Daoy (cell line): ENCODE measurements at places on chromosomes 3 and 15.

DNA sequence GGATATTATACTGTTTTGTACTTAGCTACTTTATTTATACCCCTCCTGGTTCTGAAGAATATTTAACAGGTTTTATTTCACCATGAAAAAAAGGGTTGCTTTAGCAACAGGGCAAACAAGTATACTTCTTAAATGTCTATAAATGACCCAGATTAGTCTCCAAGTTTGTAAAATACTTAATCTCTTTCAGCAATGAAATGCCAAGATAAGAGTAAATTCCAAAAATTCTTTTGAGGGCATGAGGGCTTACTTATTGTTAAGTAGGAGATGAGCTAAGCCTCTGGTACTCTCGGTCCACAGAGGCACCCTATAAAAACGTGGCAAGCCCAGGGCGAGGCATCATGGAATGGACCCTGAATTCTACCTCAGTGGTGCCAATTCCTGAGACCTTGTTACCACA lies 264.8 kb upstream of the NSMCE3 start:
- DNase-seq = no peak

DNA sequence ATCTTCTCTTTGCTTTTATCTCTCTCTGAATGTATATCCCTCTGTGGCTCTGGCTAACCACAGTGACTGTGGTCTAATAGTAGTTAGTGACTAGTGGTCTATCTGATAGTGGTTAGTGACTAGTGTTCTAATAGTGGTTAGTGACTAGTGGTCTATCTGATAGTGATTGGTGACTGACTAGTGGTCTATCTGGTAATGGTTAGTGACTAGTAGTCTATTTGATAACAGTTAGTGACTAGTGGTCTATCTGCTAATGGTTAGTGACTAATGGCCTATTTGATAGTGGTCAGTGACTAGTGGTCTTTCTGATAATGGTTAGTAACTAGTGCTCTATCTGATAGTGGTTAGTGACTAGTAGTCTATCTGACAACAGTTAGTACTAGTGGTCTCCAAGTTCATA lies 110.5 kb downstream of the MDFIC2 start:
- DNase-seq = no peak

- DNase-seq = peak; percentile 70
Measured at GRCh38 chr3:195907934-195908693, at the start of gene TNK2. Gene TNK2 (minus strand): TSS chr3:195908551. CDS start chr3:195888588, 19,963 bp downstream.

- no peak for DNase-seq
Measured at GRCh38 chr3:45741742-45742460, 52.7 kb downstream of the SACM1L start.

GRCh38 chr3:45655906-45656305 lies 33.3 kb upstream of the SACM1L start:
- DNase-seq = no peak

DNA sequence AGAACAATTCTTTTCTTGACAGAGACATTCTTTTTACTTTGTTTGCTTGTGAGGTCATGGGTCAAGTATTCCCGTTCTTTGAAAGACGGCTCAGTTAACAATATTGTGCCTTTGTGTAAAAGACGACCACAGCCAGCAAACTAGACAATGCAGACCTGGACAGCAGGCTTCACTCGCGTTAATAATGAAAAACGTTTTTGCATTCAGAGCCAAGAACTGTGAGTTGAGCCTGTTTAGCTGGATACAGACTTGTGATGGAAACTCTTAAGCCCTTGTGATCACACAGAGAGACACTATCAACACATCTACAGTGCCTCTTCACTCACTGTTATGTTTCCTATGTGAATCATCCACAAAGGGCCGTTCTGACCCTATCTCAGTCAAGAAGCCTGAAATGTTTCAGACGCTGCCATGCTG lies 37.3 kb upstream of the CMTM7 start:
- no peak for DNase-seq

DNA sequence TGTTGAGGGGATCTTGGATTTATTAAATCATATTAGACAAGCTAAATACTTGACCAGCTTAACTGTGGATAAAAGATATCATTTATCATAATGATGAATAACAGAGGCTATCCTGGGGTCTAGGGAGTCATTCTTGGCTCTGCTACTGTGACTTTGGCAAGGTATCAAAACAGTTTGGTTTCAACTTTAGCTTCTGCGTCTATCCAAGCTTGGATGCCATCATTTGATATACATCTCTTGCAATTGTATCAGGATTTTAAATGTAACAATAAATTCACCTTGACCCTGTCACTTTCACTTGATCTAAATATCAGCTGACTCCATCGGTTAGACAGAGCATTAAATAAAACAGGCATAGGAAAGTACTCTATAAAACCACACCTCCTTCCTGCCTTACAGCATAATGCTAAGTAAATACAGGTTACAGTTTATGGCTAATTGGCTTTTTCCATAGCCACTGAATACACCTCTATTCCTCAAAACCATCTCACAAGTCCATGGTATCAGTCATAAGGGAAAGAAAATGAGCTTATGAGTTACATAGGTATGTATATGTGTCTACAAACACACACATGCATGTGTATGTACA lies 262.9 kb downstream of the CTNNB1 start:
- DNase-seq = no peak

DNA sequence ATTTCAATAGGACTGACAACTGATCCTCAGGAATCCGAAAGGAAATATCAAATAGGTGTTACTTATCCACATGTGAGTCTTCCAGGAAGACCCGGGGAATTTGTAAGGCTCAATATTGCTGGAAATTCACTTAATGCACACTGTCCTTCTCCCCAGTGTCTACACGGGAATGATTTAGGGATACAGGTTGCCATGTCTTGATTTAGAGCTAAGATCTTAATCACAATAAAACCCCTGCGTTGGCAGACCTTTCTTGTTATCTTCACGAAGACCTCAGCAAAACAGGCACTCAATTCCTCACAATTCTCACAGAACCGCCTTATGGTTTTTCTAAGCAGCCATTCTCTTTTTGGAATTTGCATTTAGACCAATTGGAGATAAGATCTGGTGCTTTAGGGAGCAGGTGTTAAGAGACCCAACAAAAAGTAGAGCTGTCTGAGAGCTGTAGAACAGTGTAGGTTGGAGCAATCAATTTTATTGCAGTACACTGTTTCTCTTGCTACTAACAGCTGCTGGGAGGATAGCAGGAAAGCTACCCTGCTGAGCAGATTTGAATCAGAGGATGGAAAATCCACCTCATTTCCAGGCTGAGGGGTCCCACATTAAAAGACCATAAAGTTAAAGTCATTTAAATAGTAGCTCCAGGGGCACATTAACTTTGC lies 925.7 kb downstream of the EPHA3 start:
- no peak for DNase-seq

GRCh38 chr15:95162069-95162468 lies 930.7 kb downstream of the MCTP2 start:
- no peak for DNase-seq

- no peak for DNase-seq
Measured at GRCh38 chr15:89806210-89806558, 8.5 kb downstream of the ANPEP start.

DNA sequence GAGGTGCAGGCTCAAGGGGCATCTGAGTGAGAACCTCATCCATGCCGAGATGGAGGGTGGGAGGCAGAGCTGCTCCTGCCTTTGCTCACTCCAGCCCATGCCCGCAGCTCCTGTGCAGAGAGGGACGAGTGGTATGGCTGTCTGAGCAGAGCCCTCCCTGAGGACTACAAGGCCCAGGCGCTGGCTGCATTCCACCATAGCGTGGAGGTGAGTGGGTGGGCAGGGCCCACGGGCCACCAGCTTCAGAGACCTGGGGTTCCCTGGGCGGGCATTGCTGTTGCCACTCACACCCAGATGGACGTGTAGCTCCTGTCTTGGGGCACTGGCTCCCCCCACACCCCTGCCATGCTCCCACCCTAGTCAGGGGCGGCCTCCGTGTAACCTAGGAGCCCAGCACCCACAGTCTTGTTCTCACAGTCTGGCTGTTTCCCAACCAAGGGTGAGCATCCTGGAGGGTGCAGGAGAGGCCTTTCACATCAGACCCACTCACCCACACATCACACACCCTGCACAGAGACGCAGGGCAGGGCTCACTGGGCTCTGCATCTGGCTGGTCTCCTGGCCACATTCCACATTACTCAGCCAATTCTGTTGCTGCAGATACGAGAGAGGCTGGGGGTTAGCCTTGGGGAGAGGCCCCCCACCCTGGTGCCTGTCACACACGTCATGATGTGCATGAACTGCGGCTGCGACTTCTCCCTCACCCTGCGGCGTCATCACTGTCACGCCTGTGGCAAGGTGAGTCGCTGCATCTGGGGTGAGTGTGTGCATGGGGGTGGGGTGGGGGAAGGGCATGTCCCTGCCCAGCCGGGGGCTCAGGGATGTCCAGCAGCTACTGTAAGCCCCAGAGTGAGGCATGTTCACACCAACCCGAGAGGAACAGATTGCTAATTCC lies 25.3 kb upstream of the NR2C2 start:
- peak; percentile 30 for DNase-seq

- no peak for DNase-seq
Measured at GRCh38 chr3:14521611-14522010, 18.5 kb downstream of the GRIP2 start.

DNA sequence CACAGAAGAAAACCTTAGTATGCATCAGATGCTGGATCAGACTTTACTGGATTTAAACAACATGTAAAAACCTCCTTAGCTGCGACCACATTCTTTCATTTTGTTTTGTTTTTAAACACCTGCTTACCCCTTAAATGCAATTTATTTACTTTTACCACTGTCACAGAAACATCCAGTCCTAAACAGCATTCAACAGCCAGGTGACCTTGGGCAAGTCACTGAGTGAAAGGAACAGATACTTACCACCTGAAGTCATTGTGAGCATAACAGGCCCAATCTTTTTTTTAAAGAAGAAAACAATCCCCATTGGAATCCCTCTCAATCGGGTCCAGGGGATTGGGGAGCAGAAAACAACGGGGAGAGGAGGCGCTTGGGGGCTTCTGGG lies 390 bp downstream of the STARD5 start:
- no peak for DNase-seq

GRCh38 chr15:37015451-37015850 lies 84.9 kb downstream of the MEIS2 start:
- DNase-seq = no peak

- DNase-seq = no peak
Measured at GRCh38 chr3:100880072-100880471, 113.1 kb downstream of the ABI3BP start.

- DNase-seq = peak; percentile 88
Measured at GRCh38 chr15:48645558-48646330, at the start of gene FBN1. Gene FBN1 (minus strand): TSS chr15:48645709. CDS start chr15:48644769, 940 bp downstream.

- DNase-seq = peak; percentile 7
Measured at GRCh38 chr3:167406876-167407492, 26.9 kb upstream of the ZBBX start.

DNA sequence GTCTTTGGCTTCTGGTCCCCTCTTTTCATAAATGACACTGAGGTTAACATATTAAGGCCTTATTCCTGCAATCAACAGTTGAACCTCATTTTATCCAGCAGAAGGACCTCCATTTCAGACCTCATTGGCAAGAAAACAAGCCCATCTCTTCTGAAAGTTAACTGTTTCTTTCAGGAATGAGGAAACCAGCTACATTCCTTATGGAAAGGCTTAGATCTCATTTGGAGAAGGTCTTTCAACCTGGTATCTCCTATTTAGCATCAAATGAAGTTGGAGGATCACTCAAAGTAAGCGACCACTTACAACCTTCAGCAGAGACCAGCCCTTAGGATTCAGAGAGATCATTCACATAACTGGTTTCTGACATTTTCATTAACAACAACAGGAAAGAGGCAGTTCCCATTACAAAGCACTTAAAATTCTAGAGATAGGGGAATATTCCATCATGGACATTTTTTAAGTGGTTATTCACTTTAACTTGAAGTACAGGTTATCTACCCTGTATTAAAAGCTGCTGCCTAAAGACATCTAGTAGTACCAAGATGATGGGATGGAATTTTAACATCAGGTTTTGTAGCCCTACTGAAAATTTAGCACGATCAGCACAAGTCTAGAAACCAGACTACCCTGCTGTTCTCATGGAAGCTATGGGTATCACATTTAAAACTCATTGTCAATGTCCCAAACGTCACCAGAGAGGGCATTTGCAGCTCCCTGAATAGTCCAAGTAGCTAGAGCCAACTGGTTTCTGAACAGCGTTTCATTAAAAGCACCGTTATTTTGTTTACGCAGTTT lies 30.4 kb downstream of the TFRC start:
- DNase-seq = no peak

- no peak for DNase-seq
Measured at GRCh38 chr3:191076903-191077552, 122.0 kb upstream of the OSTN start.

GRCh38 chr15:71975816-71976150 lies 142.2 kb downstream of the MYO9A start:
- no peak for DNase-seq

- no peak for DNase-seq
Measured at GRCh38 chr3:49916686-49917085, 12.9 kb downstream of the MON1A start.

DNA sequence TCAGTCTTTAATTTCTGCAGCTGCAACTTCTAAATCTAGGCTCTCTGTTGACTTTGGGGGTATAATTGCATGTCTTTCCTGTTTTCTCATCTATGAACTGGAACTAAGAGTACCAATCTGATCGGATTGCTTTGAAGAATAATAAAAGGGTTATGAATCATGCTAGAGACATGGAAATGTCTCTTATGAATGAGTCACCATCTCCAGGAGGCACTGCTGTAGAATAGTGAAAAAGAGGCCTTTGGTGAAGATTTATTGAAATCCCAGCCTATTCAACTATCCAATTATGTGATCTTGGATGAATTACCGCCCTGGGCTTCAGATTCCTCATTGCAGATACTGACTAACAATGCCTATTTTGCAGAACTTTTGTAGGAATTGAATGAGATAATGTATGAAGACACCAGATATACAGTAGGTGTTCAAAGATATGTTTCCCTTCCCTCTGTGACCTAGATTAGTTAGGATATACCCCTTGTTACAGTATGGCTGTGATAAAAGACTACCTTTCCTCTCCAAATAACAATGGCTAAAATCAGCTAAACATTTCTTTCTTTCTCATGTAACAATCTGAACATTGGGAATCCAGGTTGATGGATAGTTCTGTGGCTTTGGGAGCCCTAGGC lies 11.5 kb upstream of the CMTM8 start:
- DNase-seq = peak; percentile 18

DNA sequence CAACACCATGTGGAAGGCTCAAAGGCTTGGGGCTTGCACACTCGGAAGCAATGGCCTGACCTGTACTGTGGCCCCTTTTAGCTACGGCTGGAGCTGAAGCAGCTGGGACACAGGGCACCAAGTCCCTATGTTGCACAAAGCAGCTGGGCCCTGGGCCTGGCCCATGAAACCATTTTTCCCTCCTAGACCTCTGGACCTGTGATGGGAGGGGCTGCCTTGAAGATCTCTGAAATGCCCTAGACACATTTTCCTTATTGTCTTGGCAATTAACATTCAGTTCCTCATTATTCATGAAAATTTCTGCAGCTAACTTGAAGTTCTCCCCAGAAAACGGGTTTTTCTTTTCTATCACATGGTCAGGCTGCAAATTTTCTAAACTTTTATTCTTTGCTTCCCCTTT lies 85.6 kb upstream of the ALDH1A3 start:
- DNase-seq = no peak
